AML-193 (cell line): ENCODE measurements at places on chromosomes 11 and 22.

DNA sequence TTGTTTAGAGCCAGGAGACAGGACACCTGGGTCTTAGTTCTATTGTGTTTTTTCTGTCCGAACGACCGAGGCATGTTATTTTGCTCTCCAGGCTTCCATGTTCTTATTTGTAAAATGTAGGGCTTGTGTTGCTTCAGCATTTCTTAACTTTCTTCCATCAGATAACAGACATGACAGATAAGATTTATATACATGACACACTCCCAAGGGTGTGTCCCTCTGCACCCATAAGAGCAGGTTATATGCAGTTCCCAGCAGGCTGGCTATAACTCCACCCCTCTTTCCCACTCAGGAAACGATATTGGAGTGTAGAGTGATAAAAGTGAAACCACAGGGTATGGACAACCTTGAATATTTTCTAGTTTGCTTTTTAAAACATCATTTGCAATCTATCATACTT, 65.8 kb downstream of the APIP start:
- no peak for DNase-seq

DNA sequence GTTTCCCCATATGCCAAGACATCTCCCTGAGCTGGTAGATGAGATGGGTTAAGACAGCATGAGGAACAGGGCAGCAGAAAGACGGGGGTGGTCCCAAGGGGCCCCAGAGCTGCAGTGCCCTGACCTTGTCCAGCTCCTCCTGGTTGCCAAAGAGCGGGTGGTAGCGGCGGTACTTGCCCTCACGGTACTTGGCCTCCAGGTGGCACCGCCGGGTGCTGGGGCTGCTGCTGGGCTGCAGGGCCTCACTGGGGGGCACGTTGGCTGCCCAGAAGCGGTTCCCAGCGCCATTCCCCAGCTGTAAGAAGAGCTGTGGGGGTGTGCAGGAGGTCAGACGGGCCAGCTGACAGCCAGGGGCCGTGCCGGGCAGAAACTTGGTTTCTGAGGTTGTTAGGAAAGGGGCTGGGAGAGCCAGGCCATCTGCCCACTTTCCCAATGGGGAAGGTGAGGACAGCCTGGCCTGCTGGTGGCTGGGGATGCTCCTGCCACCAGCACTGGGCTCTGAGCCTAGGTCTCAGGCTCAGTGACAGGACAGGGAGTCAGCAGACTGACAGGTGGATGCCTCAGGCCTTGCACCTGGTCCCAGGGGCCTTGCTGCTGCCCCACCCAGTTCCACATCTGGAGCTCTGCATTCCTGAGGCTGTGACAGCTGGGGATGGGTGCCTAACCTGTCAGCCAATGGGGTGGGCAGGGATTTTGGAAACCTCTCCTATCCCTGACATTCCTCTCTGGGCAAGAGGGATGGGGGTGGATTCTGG, 30.0 kb upstream of the PDE2A start:
- no peak for DNase-seq

DNA sequence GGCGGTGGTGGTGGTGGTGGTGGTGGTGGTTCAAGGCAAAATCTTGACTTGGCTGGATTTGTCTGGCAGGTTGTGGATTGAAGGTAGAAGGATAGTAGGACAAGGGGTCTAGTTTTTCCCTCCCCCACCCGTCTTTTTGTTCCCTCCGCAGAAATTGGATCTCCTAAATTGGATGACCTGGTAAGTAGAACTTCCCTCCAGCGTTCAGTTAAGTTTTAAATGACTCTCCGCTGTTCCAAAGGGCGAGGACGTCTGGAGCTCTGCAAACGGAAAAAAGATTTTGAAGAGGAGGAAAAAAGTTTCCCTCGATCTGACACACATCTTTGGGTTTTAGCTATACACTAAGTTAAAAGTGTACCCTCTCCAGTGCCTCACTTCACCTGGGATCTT, 422 bp upstream of the LGR4 start:
- DNase-seq: no peak

- no peak for DNase-seq
These were observed 3.9 kb downstream of the ACP2 start for GRCh38 chr11:47244448-47245350.

GRCh38 chr22:49687333-49687732, 140.3 kb downstream of the BRD1 start:
- no peak for DNase-seq

GRCh38 chr11:16027621-16028020, 328.7 kb downstream of the SOX6 start:
- no peak for DNase-seq
